ENCODE measurements at places on chromosomes 5 and 9.

DNA sequence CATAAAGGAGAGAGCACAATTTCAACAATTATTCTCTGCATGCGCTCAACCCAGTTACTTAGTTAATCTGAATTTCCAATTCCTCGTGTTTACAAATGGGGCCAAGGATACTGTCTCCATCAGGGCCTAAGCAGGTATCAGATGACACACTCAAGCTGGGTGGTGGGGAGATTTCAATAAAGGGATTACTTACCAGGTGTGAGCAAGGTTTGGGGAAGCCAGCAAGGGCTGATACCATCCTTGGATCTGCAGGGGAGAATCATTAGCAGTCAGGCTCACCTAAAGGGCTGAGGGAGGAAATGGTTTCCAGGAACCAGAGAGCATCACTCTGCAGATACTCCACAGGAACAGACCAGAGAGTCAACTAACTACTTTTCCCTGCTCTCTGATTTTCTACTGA is 487.1 kb downstream of the NTRK2 start:
- no peak for DNase-seq

DNA sequence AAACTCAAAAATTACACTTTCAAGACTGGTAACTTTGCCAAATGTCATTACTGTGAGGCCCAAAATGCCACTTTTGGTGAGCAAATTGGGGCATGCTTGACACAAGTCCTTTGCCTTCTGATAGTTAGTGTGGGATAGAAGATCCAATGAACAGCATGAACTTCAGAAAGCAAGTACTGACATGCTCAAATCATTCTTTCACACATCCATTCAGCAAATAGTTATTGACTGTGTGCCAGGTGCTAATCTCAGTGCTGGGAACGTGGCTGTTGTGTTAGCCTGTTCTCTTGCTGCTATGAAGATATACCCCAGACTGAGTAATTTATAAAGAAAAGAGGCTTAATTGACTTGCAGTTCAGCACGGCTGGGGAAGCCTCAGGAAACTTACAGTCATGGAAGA is 247.0 kb downstream of the CHSY3 start:
- no peak for DNase-seq

DNA sequence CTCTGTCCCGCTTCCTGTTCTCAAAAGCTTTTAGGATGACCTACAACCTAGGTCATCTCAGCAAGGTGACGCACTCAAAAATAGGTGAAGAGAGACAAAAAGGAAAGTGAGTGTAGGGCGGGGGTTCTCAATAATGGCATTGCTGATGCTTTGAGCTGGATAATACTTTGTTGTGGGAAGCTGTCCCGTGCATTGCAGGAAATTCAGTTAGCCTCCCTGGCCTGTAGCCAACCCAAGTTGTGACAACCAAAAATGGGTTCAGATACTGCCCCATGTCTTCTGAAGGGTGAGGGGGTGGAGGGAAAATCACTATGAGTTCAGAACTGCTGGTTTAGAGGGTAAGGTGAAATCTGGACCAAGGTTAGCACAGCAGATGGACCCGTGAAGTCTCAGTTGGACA is 151.4 kb downstream of the MAST4 start:
- no peak for DNase-seq

DNA sequence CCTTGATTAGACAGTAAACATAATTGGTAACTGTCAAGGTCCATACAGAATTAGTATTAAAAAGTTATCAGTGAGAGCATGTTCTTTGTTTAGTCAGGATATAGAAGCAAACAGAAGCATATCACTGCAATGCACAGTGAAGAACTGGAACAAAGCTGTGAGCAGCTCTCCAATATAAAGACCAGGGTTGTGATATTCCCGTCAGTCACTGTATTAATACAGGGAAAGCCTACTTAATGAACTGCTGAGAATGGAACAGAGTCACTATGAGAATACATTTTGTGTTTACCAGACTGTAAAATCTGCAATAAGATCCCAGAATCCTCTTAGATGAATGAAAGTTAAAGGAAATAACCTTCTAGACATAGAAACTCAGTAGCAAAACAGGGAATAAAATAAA is 58.2 kb downstream of the EFNA5 start:
- DNase-seq: no peak

- no peak for DNase-seq
Measured at GRCh38 chr5:156515803-156516360, 188.9 kb downstream of the SGCD start.

Measured in activated gamma-delta T cell treated with Interleukin-2 at 50 U/mL for 16 hours (primary cell).